ENCODE measurements at places on chromosomes 16 and 17.
A peak's percentile ranks its signal among the peaks of the same experiment; 100 is the strongest.

- DNase-seq: no peak
Measured at GRCh38 chr16:58563235-58563634, 47.9 kb downstream of the SETD6 start.

DNA sequence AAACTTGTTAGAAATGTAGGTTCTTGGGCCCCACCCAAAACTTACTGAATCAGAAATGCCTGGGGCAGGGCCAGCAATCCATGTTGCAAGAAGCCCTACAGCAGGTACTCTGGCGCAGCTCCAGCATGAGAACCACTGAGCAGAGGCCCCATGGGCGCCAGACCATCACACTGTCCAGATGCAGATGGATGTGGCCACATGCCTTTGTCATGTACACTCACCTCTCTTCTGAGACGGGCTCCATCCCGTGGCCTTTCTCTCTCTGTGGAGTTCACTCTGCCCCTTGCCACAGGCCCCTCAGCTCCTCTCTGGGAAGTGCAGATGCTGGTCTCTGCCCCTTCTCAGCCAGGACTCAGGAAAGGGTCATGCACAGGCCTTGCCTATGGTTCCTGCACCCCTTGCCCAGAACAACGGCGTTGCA, 2.3 kb upstream of the CCNF start:
- no peak for DNase-seq

DNA sequence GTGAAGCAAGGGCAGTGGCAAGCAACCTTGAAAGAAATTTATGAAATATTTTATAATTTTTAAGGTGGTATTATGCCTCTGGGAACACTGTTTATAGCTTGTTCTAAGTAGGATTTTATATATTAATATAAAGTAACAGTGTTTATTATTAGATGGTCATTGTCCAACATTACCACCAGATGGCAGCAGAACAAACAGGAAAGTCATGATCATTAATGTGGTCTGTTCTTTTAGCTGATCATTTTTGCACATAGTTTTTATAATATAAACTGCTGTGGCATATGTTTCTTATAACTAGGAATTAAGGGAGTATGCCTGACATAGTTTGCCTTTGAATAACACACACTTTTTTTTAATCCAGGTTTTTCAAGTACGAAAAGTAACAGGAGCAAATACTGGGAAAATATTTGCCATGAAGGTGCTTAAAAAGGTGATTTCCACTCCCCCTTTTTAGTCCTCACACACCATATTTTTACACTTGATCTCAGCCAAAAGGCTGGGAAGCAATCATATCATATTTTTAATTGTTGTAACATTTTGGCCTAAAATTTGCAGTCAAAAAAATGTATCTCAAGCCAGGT, 21.4 kb downstream of the RPS6KB1 start:
- peak; percentile 71 for DNase-seq

DNA sequence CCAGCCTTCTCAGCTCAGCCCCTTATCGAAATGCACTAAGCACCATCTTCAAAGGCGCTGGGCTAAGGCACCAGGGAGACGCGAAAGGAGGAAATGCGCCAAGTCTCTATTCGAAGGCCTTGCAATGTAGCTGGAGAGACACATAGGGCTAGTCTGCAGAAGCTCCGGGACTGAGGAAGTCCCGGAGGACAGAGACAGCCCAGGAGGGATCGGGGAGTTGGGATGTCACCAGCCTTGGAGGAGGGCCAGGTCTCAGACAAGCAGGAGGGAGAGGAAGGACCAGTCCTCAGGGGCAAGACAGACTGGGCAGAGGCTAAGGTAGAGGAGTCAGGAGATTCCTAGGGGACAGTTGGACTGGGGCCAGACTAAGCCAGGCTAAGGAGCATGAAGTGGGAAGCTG, 8.5 kb downstream of the C17orf100 start:
- DNase-seq: no peak

- DNase-seq: peak; percentile 89
Measured at GRCh38 chr17:65561452-65562205, at the start of gene AXIN2. Gene AXIN2 (minus strand): TSS chr17:65561648. CDS start chr17:65558620, 3,028 bp downstream.

GRCh38 chr17:73654241-73654640, 10.0 kb upstream of the SDK2 start:
- DNase-seq: no peak

DNA sequence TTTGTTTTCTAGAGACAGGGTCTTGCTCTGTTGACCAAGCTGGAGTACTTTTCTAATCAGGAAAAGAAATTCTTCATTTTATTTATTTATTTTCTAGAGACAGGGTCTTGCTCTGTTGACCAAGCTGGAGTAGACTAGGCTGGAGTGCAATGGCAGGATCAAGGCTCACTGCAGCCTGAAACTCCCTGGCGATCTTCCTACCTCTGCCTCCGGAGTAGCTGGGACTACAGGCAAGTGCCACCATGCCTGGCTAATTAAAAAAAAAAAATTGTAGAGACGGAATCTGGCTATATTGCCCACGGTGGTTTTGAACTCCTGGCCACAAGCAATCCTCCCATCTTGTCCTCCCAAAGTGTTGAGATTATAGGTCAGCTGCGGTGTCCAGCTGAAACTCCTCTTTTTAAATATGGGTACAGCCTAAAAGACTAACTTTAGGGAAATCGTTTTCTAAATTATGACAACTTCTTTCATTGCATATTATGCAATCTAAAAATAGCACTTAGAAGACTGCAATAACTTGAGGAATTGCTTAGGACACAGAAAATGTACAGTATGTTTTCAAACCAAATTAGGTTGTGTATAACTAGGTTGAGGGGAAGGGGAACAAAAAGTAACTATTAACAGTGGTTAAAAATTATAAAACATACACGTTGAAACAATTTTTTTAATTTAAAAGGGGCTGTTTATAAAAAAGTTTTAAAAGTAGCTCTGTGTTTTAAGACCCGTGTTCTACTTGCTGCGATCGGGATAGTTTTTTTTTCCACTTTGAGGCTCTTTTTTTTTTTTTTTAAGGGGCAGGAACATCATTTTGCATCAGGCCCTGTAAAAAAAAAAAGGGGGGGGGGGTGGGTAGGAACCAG, 4.7 kb downstream of the PRAC1 start:
- no peak for DNase-seq

GRCh38 chr16:85683363-85683762, 5.4 kb downstream of the GINS2 start:
- no peak for DNase-seq

DNA sequence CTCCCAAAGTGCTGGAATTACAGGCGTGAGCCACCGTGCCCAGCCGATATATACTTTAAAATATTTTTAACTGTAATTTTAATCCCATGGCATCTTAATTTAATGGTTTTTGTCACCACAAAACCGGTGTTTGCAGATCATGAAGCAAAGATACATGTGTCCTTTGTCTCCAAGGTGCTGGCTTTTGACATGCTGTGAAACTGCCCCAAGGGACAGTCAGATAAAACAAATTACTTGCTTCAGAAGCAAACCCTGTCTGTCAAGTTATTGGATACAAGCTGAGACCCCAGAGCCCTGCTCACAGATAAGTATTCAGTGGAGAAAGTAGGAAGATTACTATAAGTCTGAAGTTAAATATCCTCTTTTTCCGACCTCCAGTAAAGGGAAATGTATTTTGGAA, 39.8 kb downstream of the ARL4D start:
- DNase-seq: no peak

DNA sequence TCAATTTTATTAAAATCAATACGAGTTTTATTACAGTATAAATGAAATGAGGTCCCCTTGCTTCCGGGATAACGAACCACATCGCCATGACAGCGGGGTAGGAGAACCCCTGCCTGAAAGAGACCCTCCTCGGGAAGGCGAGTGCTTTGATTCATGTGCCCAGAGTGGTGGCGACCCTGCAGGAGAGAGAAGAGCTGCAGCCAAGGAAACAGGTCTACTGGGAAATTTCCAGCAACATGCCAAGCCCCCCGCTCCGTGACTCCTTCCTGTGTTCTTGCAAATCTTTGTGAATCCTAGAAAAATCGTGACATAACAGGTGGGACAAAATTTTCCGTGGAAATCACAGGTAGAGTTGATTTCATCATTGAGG, 162.5 kb downstream of the WSCD1 start:
- DNase-seq: no peak

GRCh38 chr16:12210258-12210880, 233.8 kb downstream of the SNX29 start:
- no peak for DNase-seq

DNA sequence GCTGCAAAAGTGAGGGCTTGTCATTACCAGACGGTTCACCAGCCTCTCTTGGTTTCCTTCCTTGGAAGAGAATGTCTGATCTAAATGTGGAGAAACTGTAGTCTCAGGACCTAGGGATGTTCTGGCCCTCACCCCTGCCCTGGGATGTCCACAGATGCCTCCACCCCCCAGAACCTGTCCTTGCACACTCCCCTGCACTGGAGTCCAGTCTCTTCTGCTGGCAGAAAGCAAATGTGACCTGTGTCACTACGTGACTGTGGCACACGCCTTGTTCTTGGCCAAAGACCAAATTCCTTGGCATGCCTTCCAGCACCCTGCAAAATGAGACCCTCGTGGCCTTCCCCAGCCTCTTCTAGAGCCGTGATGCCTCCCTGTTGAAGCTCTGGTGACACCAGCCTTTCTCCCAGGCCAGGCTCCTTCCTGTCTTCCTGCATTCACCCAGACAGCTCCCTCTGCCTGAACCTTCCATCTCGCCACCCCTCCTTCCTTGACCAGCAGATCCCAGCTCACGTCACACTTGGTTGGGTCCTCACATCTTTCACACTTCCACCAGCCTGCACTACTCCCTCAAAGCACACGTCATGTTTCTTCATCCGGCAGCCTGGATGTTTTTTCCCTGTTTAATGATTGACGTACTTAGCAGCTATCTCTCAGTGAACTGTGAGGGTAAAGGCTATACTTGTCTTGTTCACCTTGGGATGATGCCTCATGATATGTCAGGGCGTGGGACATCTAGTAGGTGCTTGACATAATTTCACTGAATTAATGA, 4.3 kb downstream of the ZNF768 start:
- DNase-seq: no peak

DNA sequence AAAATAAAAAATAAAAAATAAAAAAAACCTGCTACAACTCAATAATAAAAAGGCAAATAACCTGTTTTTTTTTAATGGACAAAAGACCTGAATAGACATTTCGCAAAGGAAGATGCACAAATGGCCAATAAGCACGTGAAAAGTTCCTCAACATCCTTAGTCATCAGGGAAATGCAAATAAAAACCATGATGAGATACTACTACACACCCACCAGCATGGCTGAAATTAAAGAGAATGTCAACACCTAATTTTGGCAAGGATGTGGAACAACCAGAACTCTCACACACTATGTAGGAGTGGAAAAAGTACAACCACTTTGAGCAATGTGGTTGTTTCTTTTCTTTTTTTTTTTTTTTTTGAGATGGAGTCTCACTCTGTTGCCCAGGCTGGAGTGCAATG, 24.6 kb downstream of the COG7 start:
- DNase-seq: no peak

DNA sequence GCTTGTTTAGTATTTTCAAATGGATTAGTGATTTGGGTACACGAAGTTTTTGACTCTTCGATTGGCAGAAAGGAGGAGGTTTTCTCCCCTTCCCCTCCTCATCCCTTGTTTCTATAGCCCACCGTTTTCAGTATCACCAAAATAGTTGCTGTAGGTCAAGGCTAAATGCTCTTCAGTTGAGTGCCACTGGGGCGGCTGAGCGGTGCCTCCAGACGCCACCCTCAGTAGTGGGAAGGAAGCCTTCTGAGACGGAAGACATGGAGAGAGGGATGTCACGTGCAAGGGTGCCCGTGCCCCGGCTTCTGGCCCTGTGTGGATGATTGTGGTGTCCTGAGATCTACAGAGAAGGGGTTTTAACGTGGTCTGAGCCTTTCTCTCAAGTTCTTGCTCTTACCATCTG, 39.7 kb upstream of the CRISPLD2 start:
- no peak for DNase-seq

DNA sequence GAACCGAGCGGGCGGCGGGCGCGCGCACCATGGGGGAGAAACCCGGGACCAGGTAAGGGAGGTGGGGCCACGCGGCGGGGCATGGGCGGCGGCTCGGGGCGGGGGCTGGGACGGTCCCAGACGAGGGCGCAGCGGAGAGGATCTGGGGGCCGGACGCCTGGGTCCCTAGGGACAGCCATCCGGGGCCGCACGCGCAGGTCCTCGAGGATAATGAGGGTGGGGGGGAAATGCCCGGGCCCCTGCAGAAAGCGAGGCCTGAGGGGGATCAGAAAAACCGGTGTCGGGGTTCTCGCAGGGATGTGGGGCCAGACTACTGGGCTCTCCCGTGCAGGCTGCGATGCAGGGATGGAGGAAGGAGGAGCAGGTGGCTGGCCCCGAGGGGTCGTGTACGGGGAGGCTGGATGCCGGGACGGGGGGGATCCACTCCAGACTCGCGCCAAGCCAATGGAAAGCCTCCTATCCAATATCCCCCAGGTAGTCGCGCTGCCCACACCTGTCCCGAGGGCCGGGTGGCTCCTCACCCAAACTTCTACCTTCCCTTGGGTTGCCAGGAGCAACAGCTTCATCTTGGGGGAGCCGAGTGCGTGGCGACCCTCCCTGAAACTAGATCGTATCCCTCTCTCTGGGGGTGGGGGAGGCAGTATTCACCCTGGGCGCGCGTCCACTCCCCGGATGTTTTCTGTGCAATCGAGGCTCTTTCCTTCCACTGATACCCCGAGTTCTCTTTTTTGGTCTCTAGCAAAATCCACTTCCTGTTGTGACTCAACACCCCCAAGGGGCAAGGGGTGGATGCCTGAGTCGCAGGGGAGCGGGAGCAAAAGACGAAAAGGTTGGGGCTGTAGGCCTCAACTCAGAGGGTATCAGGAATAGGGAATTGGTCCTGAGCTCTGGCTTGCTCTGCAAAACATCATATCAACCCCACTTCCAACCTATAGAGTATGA, 532 bp downstream of the ARRB2 start:
- DNase-seq: peak; percentile 62

GRCh38 chr17:27520491-27521185, 64.4 kb downstream of the KSR1 start:
- no peak for DNase-seq

GRCh38 chr17:79797492-79798298, 818 bp upstream of the CBX8 start:
- DNase-seq: no peak

- no peak for DNase-seq
Measured at GRCh38 chr17:42339221-42339620, 49.0 kb downstream of the STAT3 start.

DNA sequence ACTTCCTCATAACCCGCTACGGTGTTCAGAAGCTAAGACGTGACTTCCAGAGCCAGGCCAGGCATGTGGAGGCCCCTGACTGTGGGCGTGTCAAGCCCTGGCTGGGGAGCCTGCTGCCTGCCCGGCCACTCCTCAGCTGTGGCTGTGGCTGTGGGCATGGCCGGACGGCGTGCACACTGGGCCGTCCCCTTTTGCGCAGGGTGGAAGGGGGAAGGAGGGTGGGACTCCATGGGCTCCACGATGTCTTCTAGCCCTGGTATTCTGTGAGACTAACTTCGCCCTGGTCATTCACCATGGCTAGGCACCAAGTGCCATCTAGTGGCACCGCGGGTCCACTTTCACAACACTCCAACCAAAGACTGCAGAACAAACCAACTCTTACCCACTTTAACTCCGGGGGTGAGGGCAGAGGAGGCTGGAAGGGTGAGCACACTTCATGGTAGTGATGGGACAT, 67.9 kb downstream of the N4BP1 start:
- DNase-seq: peak; percentile 31

GRCh38 chr17:79936641-79937381, 97.6 kb upstream of the CBX4 start:
- no peak for DNase-seq
